Pons (tissue), 1 donor: ENCODE measurements at places on chromosomes 1 and 21.
A peak's percentile ranks its signal among the peaks of the same experiment; 100 is the strongest.

GRCh38 chr1:44220755-44221154, 7.5 kb downstream of the DMAP1 start:
- no peak for DNase-seq

DNA sequence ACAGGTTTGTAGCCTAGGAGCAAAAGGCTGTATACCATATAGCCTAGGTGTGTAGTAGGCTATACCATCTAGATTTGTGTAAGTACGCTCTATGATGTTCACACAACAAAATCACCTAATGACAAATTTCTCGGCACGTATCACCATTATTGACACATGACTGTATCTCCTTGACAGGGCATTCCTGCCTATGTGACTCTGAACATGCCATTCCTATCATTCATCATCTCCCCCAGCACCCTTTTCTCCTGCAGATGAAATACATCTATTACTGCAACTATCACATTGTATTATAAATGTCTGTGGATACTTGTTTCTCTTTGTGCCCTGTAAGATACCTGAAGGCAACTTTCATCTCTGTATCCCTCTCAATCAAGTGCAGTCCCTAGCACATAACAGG, 29.9 kb downstream of the TP53BP2 start:
- DNase-seq = no peak

DNA sequence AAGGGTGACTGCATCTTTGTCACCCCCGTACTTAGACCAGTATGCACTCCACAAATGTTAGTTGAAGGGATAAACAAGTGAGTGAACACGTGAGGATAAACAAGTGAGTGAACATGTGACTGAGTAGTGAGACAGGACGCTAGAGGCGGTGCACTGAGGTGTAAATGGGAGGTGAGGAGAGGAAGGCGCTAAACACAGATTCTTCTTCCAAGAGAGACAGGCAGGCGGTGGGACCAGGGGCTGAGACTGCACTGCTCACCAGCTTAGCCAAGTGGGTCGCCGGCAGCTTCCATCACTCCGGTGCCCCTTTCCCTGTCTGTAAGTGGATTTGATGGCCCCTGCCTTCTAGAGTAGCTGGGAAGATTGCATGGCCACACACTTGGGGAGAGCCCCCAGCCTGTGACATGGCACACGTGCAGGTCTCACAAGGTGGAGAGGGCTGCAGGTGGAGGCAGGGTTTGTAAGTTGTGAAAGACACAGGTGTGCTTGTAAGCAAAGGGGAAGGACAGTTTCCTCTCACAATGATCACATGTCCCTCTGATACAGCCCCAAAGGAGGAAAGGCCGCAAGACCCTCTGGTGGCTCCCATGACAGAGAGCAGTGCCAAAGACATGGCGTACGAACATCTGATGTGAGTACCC, 47.5 kb upstream of the EFHD2 start:
- DNase-seq = no peak

DNA sequence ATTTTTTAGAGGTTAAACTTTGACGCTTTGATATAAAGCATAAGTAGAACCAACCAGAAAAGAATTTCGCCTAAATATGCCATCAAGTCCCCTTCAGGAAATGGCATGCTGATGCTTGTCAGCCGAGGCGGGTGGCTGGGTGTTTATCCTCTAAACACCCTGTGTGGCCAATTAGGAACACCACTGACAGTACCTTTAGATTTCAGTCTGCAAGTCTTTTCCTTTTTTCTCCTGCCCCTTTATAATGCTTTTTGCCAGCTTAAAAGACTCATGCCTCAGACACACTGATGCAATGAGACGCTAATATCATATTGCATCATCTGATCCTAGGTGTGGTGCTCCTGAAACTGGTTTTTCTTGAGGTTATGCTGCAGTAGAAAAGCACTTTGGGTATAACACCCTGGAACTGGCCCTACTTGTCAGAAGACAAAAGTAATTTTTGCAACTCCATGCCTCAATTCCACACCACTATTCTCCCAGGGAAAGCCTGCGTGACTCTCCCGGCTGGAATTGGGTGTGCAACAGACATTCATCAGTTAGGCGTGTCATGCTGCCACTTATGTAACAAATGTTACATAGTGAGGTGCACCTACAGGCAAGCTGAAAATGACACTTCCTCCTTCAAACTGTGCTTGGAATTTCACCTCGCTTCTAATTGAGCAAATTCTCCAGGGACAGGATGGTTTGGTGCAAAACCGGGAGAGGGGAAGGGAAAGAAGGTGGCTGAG, 2.0 kb upstream of the RCC2 start:
- DNase-seq = no peak

DNA sequence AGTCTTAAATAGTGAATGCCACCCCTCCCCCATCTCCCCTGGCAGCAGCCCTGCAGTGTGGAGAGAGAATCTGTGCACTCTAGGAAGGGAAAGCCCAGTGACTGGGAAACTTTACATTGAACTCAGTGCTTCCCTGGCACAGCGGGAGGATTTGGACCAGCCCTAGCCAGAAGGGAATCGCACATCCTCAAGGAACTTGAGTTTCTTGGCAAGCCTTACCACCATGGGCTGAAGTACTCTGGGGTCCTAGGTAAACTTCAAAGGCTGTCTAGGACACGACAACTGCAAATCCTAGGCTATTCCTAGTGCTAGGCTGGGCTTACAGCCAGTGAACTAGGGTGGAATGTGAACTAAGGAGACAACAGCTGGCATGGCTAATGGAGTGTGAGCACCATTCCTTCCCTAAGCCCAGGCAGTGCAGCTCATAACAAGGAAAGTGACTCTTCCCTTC, 88.3 kb downstream of the COL24A1 start:
- DNase-seq = no peak

DNA sequence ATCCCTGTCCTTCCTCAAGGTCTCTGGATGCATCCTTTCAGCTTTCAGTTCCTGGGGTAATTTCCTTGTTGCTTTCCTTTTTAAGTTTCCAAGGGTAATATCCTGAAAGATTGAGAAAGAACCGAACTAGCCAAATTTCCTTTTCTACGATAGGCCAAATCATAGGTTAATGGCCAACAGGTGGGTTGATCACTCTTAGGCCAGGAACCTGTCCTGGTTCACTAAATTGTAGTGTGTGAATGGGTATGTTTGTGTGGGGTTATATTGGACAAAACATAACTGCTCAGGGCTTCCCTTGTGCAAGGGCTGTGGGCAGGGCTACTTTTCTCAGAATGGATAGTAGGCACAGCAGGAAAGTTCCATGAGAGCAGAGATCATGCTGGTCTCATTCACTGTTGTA, 17.1 kb downstream of the UBE2T start:
- DNase-seq = no peak

GRCh38 chr1:89911191-89911991, 83.5 kb upstream of the ZNF326 start:
- DNase-seq = no peak

- no peak for DNase-seq
These were observed 54.5 kb upstream of the MRPS6 start for GRCh38 chr21:34018910-34019309.

- no peak for DNase-seq
These were observed 6.9 kb downstream of the ZNF691 start for GRCh38 chr1:42853116-42853884.

DNA sequence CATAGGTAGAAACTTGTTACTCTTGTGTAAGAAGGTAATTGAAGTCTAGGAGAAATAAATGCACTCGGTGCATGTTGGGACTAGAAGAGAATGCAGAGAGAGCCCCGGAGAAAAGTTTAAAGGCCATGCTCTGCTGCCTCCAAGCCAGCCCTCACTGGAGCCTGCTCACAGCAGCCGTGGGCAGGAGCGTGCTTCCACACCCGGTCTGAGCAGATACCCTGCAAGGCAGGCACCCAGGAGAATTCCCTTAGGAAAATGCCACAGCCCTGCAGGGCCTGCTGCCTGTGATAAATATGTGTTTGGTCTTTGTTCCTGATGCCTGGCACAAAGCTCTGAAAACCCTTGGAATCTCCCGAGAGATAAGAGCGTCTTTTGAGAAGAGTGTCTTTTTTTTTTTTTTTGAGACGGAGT, 22.8 kb downstream of the C2CD2 start:
- DNase-seq = no peak

GRCh38 chr1:213492161-213493041, 441.4 kb downstream of the RPS6KC1 start:
- no peak for DNase-seq

DNA sequence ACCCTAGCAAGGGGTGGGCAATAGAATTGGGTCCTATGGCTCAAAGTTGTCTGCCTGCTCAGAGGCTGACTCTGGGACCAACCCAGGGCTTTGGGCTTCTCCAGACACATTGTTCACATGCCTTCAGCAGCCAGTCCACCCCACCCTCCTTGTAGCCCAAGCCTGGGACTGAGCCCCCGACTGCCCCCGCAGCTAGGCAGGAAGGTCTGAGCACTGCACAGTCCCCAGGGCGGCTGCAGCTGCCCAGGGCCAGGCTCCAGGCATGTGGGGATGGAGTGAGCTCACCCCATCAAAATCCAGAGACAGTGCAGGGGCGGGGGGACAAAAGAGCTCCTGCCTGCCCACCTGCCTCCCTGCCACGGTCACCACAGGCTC, 35.6 kb downstream of the HSPG2 start:
- no peak for DNase-seq

DNA sequence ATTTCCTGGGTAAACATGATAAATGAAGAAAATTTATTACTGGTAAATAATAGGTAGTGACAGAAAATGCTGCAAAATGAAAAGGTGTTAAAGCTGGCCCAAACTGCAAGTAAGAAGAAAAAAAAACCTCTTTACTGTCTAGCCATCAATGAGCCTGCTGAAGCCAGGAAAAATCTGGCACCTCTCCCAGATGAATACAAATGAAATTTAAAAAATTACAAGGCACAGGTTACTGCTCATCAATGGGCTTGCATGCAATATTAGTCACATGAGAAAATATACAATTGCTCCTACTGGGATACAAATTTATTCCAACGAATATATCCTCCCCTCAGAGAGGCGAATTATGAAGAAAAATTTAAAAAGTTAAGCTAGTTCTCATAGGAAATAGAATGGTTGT, 1422.5 kb downstream of the KCNT2 start:
- DNase-seq = no peak

DNA sequence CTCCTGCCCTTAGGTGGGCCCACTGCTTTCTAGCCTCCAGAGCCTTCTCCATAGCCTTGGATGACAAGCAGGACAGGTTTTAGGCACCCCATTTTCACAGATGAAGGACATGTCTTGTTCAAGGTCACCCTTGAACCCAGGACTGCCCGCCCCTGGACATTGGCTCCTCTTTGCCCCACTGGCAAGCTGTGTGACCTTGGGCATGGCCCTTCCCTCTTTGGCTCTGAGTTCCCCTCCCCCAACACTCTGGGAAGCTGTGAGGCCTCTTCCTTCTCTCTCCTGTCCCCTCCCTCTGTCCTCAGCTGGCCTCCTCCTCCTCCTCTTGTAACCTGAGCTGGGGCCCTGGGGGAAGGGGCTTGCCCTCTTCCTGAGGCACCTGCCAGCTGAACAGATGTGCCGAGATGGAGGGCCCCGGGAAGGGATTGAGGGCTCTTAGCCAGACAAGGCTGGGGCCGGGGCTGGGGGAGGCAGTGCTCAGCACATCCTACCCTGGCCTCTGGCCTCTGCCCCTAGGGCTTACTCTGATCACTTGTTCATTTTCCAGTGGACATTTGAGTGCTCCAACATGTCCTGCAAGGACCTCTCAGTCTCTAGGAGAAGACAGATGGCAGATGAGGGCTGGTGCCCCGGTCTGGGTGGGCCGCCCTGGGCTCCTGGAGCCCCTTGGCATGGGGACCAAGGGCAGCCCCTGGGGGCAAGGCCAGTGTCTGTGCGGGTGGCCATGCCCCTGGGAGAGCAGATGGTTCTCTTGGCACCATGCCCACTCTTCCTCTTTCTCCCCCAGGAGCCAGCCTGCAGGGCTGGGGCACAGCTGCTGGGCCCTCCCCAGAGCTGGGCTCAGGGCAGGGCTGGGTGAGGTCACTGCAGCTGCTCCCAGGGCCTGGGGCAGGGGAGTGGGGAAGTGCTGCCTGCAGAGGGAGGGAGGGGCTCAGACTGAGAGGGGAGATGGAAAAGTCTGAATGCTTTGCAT, 10.7 kb downstream of the FOXO6 start:
- DNase-seq = peak; percentile 77

- DNase-seq = peak; percentile 51
These were observed 251.2 kb downstream of the DSCAM start for GRCh38 chr21:40595806-40596205.

GRCh38 chr1:117780687-117781475, 148.5 kb downstream of the GDAP2 start:
- no peak for DNase-seq
